Endothelial cell of umbilical vein (primary cell): ENCODE measurements at places on chromosomes 5 and 9. TPM values are rescaled to one million over a fixed set of nuclear protein-coding genes. Genes with fewer than 3 reads are reported as not detected.

Gene SPARC
- polyA plus RNA-seq: 2,962 and 4,504 TPM in 2 replicates

Gene PCDHA12
- 0.03 TPM in 1 of 2 replicates, not detected in the other for polyA plus RNA-seq

DNA sequence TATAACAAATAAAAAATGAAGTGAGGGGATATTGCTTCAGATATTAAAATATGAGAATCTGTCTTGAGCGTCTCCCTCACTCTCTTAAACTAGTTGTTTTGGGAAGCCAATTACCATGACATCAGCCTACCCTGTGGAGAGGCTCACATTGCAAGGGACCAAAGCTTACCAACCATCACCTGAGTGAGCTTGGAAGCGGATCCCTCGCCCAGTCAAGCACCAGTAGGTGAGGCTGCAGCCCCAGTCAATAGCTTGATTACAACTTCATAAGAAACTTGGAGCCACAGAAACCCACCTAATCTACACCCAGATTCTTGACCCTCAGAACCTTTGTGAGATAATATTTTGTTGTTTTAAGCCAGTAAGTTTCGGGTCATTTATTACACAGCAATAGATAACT, 206.2 kb downstream of the CEMIP2 start:
- DNase-seq: no peak

- no peak for DNase-seq
Measured at GRCh38 chr5:8320244-8320643, 451.3 kb downstream of the MTRR start.

- DNase-seq: no peak
Measured at GRCh38 chr9:130870491-130871381, 25.9 kb downstream of the QRFP start.

- no peak for DNase-seq
Measured at GRCh38 chr9:68418259-68418845, 61.9 kb downstream of the PGM5 start.

DNA sequence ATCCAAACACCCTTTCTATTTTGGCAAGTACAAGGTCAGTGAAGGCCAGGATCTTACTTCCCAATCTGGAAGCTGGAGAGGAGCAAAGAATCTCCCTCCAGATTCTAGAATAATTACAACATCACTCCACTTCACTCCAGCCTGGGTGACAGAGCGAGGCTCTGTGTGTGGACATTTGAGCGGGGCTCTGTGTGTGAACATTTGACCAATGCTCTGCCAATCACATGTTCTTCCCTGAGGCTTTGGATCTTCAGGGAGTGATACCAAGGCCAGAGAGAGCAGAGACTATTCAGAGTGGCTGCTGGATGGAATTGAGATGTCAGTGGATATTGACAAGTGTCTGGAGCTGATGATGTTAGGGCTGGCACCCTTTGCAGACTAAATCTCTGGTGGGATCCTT, 24.7 kb upstream of the ANKRD34B start:
- DNase-seq: no peak
